Kidney capillary endothelial cell (primary cell): ENCODE measurements at places on chromosomes 7 and 10.

GRCh38 chr7:148211740-148212151 is 378.8 kb upstream of the C7orf33 start:
- no peak for DNase-seq

GRCh38 chr7:16785846-16786245 is 19.0 kb downstream of the AGR2 start:
- DNase-seq: no peak

GRCh38 chr7:154837622-154838021 is 165.3 kb downstream of the PAXIP1 start:
- DNase-seq: no peak

DNA sequence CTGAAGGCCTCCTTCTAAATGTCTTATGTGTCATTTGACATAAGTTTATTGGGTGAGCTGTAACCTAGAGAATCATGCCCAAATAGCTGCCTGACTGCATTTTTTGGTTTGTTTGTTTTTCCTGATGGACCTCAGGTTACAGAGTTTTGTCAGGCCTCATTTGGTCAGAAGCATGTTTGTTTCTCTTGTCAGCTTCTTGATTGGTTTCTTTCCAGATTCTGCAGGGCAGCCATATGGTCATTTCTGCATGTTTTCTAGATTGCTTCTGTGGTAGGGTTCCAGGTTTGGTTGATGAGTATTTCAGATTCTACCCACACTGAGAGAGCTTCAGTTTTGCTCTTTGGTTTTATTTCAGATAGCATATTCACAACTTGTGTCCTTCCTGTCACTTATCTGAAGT is 28.0 kb downstream of the GLCCI1 start:
- DNase-seq: no peak

DNA sequence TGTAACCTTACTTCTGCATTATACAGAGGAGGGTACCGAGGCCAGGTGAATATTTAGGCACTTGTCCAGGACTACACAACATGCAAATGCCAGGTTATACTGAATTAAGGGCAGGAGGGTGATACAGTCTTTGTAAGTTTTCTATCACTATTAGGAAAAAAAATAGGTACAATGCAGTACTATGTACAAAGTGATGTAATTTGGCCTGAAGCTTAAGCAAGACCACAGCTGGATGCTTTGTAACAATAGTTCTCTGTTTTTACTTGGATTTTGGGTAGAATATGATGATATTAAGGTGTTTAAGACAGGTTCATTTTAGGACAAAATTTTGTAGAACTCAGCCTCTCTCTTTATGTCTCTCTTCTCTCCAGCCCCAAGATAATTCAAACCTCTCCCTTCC is 2.8 kb upstream of the NXPH1 start:
- DNase-seq: no peak

- DNase-seq: no peak
These were observed 116.1 kb downstream of the PARD3 start for GRCh38 chr10:34698979-34699378.

GRCh38 chr10:129852829-129853561 is 111.1 kb downstream of the EBF3 start:
- peak; percentile 8 for DNase-seq

- no peak for DNase-seq
These were observed 109.6 kb upstream of the FAM20C start for GRCh38 chr7:82757-83155.

GRCh38 chr10:31752170-31752569 is 176.5 kb downstream of the ARHGAP12 start:
- DNase-seq: no peak

DNA sequence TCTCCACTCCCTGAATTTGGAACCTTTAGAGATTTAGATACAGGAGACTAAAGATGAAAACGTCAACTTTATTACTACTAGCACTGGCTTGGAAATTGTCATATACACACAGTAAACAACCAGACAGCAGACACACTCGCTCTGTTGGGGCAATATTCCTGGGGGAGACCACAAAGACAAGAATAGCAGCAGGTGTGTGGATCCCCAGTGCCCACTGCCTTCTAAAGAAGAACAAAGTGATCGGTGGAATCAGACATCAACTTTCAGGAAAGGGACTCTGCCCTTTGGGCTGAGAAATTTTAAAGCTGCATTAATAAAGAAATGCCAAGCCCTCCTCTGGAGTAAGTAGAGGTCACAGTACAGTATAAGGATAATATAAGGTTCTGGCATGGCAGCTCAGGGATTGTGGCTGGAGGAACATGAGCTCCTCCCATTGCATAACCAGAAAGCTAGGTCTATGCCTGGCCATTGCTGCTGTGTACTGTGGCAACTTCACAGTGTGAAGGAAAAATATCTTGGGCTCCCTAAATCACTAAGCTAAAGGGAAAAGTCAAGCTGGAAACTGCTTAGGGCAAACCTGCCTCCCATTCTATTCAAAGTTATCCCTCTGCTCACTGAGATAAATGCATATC is 57.1 kb upstream of the ANKRD1 start:
- no peak for DNase-seq

DNA sequence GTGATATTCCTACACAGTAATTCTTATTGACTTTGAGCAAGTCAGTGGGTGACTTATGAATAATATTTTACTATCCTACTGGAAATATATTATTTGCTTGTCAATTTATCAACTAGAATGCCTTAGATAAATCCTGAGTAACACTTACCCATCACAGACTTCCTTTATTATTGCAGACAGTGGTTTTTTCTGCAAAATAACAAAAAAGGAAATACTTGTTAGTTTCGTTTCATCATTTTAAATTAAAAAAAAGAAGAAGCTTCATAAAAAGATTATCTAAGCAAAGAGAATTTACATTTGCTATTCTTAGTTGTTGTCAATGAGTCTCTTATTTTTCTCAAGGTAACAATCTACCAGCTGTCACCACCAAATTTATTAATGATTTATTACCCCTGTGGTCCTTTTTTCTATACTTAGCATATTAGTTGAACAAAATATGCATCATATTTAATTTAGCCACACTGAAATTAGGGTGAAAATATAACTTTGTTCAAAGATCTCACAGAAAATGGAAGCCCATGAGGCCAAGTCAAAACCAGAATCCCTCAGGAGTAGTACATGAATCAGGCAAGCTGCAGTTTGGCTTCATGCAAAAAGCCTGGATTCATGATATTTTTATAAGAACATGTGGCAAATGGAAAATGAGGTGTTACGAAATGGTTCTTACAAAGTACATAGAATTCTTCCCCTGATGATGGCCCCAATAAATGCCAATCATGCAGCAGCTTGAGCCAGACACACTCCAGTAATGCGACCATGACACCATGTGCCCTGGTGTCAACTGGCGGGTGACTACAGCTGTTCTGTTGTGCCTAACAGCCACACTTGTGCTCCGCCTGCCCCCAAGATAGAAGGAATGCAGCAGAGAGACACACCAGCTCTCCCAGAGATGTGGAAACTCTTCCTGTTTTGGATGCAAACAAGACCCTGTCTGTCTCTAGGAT is 132.6 kb downstream of the ELMO1 start:
- DNase-seq: no peak

GRCh38 chr7:121484089-121484763 is 88.1 kb upstream of the FAM3C start:
- DNase-seq: no peak

- DNase-seq: no peak
These were observed 69.0 kb downstream of the FAM107B start for GRCh38 chr10:14705548-14706230.

- DNase-seq: no peak
These were observed 34.6 kb downstream of the TRIM8 start for GRCh38 chr10:102678842-102679289.

GRCh38 chr7:31407178-31407676 is 66.7 kb upstream of the NEUROD6 start:
- DNase-seq: no peak

- DNase-seq: no peak
These were observed 127.0 kb downstream of the TCERG1L start for GRCh38 chr10:131184503-131184902.

- no peak for DNase-seq
These were observed 24.0 kb downstream of the DPCD start for GRCh38 chr10:101612086-101612485.

GRCh38 chr7:93941945-93942344 is 20.4 kb downstream of the GNG11 start:
- DNase-seq: no peak

- no peak for DNase-seq
These were observed 1.7 kb upstream of the TBATA start for GRCh38 chr10:70786799-70787415.

DNA sequence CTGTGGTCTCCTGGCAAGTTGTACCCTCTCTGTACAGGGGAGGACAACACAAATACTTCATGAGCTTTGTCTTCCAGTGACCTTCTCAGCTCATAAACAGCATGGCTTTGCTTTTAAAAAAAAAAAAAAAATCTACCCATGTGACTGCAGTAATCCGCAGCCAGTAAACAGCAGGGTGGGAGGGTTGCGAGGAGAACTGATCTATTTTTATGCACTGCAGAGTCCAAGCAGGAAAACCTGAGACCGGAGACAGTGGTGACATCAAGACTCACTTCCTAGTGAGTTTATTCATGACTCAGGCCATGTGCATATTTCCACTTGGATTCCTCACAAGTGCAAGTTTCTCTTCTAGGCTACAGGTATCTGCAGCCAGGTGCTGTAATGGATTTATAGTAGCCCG is 127.9 kb downstream of the NRF1 start:
- DNase-seq: peak; percentile 95

GRCh38 chr7:7323352-7323751 is 141.0 kb downstream of the C1GALT1 start:
- DNase-seq: no peak

DNA sequence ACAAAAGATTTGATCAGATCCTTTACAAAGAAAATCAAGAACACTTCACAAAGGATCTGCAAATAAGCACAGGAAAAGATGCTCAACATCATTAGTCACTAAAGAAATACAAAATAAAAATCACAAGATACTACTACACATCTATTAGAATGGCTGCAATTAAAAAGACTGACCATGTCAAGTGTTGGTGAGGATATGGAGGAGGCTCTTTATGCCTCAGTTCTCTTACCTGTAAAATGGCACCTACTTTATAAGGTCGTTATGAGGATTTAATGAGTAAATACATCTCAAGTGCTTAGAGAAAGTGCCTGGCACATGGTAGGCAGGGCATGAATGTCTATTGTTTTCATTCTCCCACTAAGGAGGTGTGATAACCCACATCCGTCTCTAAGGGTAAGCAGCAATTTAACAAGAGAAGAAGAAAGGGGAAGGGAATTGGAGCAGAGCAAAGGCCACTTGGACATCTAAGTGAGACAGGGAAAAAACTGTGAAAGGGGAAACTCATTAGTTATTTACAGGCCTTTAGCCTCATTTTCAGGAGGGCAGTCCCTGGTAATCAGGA is 157.5 kb upstream of the NFE2L3 start:
- DNase-seq: no peak

GRCh38 chr7:20796500-20796899 is 9.8 kb upstream of the SP8 start:
- DNase-seq: no peak

DNA sequence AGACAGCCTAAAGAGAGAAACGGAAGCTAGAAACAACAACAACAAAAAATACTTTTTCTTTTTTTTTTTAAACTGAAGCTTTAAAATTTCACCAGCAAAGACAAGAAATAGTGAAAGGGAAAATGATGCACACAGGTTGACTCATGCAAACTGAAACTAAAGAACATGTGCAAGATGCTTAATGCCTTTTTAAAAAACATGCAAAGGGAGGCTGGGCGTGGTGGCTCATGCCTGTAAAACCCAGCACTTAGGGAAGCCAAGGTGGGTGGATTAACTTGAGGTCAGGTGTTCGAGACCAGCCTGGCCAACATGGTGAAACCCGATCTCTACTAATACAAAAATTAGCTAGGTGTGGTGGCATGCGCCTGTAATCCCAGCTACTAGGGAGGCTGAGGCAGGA is 15.1 kb upstream of the CUBN start:
- no peak for DNase-seq

- no peak for DNase-seq
These were observed 243.8 kb upstream of the MDFIC start for GRCh38 chr7:114678116-114678515.

DNA sequence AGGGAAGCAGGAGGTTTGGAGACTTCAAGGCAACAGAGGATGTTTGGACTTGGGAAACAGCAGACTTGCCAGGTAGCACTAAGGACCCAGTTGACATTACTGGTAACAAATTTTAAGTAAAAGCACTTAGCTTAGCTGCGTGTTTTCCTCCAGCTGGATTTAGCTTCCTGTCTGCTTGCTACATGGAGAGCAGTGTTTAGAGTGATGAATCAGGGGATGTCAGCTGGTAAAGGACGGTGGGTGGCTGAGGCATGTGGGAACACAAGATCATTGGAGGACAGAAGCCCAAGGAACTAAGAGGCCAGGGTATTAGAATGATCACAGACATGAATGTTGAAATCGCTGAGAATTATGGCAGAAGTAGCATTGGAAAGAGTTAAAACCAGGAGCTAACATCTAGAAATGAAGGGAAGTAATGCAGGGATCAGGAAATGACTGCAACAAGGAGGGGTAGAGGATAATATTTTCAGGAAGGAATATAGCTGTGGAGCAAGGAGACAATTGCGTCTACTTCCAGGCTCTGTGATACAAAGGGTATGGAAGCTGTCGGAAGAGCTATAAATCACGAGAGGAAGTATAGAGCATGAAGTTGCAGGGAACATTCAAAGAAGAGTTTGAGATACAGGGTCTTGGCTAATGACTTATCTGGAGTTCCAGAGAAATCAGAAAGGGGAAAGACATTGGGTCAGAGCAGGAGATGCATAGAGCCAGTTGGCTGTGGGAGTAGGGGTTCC is 34.4 kb downstream of the CALD1 start:
- peak; percentile 88 for DNase-seq

DNA sequence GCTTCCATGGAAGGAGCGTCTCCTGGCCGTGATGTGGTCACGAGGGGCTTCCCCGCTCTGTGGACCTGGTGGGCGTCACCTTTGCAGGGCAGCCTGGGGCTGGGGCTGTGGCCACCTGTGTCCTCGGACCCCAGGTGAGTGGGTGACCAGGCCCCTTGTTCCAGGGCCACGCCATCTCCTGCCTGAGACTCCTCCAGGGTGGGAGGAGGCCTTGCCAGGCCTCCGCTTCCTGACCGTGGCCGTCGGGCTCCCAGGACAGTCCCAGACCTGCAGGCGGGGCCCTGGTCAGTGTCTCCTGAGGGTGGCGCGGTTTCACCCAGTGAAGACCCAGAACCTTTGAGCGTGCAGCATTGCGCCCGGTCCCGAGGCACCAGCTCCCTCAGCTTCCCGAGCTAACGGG is 20.4 kb upstream of the UTF1 start:
- no peak for DNase-seq

GRCh38 chr10:76982671-76983070 is 654.9 kb downstream of the KCNMA1 start:
- DNase-seq: no peak

GRCh38 chr10:119784340-119785067 is 58.7 kb downstream of the INPP5F start:
- no peak for DNase-seq

DNA sequence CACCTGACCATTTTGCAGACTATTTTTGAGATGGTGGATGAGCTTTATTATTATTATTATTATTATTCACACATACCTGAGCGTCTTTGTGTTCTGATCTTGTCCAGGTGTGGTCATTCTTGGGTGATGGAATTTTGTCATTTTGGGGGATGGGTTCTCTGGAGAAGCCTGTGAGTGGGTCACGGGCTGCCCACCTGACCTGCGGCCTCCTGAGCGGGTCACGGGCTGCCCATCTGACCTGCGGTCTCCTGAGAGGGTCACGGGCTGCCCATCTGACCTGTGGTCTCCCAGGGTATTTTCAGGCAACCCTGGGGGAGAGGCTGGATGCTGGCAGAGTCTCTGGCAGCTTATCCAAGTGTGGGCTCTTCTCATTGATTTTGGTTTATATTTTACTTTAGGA is 7.3 kb downstream of the SCART1 start:
- no peak for DNase-seq
